RPMI7951 (cell line): ENCODE measurements at places on chromosomes 12 and 14.

DNA sequence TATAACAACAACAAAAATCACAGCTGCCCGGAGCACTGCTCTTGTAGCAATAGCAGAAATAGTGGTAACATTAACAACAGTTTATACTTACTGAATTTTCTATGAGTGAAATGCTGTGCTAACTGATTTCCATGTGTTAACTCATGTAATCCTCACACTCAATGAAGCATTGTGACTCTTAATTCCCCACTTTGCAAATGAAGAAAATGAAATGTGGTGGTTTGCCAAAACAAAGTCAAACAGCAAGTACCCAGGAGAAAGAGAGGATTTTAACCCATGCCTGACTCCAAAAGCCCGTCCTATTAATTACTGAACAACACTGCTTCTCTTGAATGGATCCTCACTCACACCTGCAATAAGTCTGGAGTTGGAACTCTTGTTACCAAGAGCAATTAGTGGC lies 123.5 kb downstream of the MED13L start:
- DNase-seq, result no peak

GRCh38 chr12:115998119-115998633 lies 279.3 kb downstream of the MED13L start:
- DNase-seq, result peak; percentile 41

- peak; percentile 38 for DNase-seq
Measured at GRCh38 chr12:85575120-85576096, 260.8 kb downstream of the RASSF9 start.

DNA sequence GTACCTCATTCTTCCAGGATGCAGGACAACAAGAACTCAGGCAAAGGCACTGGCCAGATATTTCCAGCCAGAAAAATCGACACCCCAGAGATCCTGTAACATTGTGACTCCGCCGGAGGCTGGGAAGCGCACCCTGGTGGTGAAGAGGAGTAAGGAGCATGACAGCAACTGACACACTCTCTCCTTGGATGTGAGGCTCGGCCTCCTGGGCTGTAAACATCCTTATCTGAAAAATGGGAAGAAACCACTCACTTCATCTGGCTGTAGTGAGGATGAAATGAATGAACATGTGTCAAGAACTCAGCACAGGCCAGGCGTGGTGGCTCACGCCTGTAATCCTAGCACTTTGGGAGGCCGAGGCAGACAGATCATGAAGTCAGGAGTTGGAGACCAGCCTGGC lies 27.5 kb downstream of the TCHP start:
- DNase-seq, result peak; percentile 37

DNA sequence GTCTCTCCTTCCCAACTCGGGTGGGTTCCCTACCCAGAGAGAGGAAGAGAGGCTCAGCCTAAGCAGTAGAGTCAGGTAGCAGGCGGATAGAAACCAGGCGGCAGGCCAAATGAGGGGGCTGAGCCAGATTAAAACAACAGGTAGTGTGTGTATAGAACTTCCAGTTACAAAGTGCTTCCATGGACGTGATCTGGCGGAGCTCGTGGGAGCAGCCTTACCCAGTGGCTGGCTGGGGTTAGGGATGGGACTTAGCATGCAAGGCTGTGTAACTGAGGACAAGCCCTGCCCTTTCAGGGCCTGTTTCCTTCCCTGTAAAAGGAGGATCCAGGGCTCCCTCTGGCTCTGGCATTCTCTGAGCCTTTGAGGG lies 8.3 kb downstream of the KRT80 start:
- DNase-seq, result no peak
